HCT116 (cell line): ENCODE measurements at places on chromosomes 2 and 18. TPM values are rescaled to one million over a fixed set of nuclear protein-coding genes. Genes with fewer than 3 reads are reported as not detected.

The SKA1 gene
- 34.5 TPM for total RNA-seq

DNA sequence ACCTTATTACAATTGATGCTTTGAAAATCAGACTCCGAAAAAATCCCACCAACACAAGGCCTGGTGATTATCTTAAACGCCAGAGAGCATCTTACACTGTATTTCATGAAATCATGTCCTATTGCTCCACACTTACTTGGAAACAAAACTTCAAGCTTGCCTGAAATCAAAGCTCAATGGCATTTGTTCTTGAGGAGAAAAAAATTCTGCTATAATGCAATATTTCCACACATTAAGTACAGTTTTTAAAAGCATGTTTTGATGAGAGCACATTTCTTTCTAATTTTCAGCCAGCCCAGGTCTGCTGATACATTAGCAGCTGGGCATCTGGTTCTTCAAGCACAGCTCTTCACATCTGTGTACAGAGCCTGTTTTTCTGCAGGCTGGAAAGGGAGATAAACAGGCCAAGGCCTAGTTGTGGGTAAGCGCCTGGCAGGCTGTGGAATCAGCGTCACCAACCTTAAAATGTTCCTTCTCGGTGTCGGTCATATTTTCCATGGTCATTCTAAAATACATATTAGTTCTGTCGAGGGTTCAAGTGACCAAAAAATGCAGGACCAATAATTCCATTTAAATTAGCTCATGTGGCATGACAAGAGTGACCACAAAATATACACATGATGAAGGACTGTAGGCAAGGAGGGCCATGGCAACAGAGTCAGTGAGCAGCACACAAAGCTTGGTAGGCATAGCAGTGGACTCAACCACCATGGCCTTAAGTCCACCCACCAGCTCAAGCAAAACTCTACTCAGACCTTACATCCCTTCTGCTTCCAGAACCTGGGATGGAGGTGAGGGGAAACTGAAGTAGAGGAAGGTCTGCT, 20.9 kb downstream of the SLC8A1 start:
- no peak overlapping the region for H3K27ac ChIP-seq
- no peaks in the 10 kb centered on the region for H3K36me3 ChIP-seq
- no peak for DNase-seq
- H3K27me3 ChIP-seq, result no peaks in the 10 kb centered on the region
- H3K4me3 ChIP-seq, result no peak overlapping the region

DNA sequence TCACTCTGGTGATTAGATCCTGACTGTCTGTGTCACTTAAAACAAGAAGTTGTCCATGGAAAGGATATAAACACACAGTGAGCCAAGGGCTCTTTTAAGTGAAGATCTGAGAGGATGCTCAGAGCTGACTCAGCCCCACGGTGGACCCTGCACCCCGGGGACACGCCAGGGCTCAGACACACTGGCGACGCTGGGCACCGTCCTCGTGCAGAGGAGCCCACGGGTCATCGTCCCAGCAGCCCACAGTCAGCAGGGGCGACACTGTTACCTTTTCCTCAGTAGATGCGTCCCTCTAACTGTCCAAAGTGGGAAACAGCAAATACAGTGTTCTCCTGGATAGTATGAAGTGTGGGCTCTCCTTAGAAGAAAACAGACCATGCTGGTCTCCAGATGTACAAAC, 225.6 kb downstream of the HDAC4 start:
- H3K36me3 ChIP-seq, result peaks cover 14% of the 10 kb centered on the region; the same call in 1 of the 2 replicates
- no peak overlapping the region for H3K27ac ChIP-seq
- no peaks in the 10 kb centered on the region for H3K27me3 ChIP-seq
- H3K4me3 ChIP-seq, result no peak overlapping the region

DNA sequence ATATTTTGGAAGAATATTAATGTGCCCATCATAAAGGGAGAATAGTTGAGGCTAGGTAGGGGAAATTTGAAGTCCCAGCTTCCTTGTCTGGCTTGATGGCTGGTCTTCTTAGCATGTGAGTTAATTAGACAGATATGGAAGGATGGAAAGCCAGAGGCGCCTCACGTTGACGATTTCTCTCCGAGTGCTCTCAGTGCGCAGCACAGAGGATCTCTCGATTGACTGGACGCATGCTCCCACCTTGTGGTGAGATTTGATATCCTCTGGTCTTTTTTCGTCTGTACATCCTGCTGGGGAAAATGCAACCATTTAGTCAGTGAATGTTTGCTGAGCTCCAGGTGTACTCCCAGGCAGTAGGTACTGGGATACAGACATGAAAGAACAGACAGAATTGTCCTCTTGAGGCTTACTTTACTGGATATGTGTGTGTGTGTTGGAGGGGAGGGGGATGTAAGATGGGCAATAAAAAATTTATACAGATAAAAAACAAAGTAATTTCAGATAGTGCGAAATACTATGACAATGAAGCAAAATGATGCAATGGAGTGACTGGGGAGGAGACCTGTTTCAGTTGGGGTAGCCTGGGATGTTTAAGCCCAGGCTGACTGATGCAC, 66.9 kb upstream of the ZNG1B start:
- H3K4me1 ChIP-seq, result peaks cover 4% of the 10 kb centered on the region; the same call in 1 of the 2 replicates
- no peak overlapping the region for H3K4me3 ChIP-seq
- H3K27ac ChIP-seq, result no peak overlapping the region
- peak; percentile 65 for DNase-seq
- no peaks in the 10 kb centered on the region for H3K36me3 ChIP-seq
- H3K27me3 ChIP-seq, result no peaks in the 10 kb centered on the region

The COBLL1 gene
- 3.6 TPM for total RNA-seq

DNA sequence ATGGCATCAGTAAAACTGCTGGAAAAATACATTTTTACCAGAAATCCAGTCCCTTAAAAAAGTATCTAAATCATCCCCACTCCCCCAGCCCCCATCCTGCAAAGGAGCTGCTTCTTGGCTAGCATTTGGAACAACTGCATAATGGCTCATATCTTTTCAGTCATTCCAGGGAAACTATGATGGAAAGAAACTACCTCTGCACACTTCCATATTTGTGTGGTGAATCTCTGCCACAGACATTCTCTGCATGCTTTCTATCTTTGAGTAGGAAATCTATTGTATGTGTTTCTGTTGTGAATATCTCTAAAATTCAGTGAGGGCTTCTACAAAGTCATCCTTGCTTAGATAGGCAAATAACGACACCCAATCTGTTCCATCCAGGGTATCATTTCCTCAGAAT, 632.3 kb downstream of the LRP1B start:
- H3K4me1 ChIP-seq, result no peaks in the 10 kb centered on the region
- no peak overlapping the region for H3K27ac ChIP-seq
- H3K27me3 ChIP-seq, result no peaks in the 10 kb centered on the region

- H3K36me3 ChIP-seq, result no peaks in the 10 kb centered on the region
- no peaks in the 10 kb centered on the region for H3K27me3 ChIP-seq
- no peak for DNase-seq
- no peak within 1 kb of the TSS for H3K4me3 ChIP-seq
- no peak within 1 kb of the TSS for H3K27ac ChIP-seq
- no peaks in the 10 kb centered on the region for H3K4me1 ChIP-seq
These were observed at the start of gene ST6GAL2 for GRCh38 chr2:106885971-106886915. TSS of gene ST6GAL2 (minus strand) at chr2:106886167. CDS start at chr2:106843977, 42,190 bp downstream.

DNA sequence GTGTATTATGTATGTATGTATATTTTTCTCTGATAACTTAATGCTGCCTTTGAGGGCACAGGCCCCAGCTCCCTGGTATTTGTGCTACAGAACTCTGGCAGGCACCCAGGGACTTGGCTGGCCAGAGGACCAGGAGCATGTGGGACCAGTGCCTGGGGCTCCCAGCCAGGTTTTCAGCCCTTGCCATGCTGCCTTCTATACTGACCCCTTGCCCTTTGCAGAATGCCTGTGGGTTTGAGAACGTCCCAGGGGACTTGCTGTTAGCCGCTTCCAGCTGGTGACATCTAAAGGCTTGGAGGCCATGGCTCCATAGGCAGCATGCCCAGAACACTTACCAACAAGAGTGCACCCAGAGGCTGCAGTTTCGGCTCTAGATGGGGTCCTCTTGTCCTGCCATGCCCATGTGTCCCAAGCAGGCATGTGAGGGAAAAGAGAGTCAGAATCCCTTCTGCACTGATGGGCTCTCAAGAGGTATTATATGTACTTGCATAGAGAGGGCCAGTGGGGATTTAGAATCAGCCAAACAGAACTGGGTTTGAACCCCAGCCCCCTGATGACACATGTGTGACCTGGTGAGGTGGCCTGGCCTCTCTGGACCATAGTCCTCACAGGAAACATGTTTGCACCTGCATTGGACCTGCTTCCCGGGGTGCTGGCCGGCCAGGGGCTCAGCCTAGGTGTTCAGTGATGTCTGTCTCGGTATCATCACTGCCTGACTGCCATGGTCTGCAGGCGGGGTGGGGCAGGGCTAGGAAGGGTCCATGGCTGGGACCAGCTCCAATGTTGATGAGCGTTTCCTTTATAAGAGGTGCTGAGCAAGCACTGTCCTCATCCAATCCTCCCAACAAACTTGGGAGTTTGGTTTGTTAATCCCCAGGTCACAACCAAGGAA, 119.2 kb upstream of the FHL2 start:
- H3K4me1 ChIP-seq, result no peaks in the 10 kb centered on the region
- H3K27ac ChIP-seq, result no peak overlapping the region
- no peak overlapping the region for H3K4me3 ChIP-seq
- 0 out of 2 replicates have a peak, but pooled peaks cover 3% of the 10 kb centered on the region for H3K27me3 ChIP-seq
- no peak for DNase-seq

The REG1B gene
- 4.2 TPM for total RNA-seq

- H3K27me3 ChIP-seq, result no peaks in the 10 kb centered on the region
- H3K4me3 ChIP-seq, result no peak overlapping the region
- H3K27ac ChIP-seq, result no peak overlapping the region
- H3K36me3 ChIP-seq, result no peaks in the 10 kb centered on the region
- no peaks in the 10 kb centered on the region for H3K4me1 ChIP-seq
These were observed 516.7 kb downstream of the ERBB4 start for GRCh38 chr2:212021947-212022346.

DNA sequence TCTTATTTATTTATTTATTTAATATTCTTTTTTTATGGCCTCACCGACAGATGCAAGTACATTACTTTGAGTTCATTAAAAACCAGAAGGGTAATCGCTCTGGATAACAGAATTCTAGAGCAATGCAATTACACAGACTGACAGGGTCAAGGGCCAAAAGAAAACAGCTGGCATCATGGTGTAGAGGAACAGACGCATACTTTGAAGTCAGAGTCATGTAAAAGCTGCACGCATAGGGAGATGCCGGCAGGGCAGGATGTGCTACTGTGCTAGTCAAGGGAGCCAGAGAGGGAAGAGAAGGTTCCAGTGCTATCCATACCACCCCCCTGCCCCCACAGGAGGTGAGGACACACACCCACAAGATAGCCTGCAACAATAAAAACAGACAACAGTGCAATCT, 115.2 kb upstream of the TFCP2L1 start:
- H3K27me3 ChIP-seq, result no peaks in the 10 kb centered on the region
- H3K4me1 ChIP-seq, result no peaks in the 10 kb centered on the region
- DNase-seq, result no peak
- no peak overlapping the region for H3K27ac ChIP-seq
- H3K36me3 ChIP-seq, result peaks cover 5% of the 10 kb centered on the region

The IL18RAP gene
- not detected for total RNA-seq

The NPPC gene
- total RNA-seq, result 0.52 TPM

The RGPD4 gene
- total RNA-seq, result 0.07 TPM

The TMEM37 gene
- 2.3 TPM for total RNA-seq

- peaks cover 16% of the 10 kb centered on the region; the same call in 1 of the 2 replicates for H3K4me1 ChIP-seq
- no peaks in the 10 kb centered on the region for H3K36me3 ChIP-seq
- H3K4me3 ChIP-seq, result no peak overlapping the region
- H3K27me3 ChIP-seq, result no peaks in the 10 kb centered on the region
- no peak for DNase-seq
These were observed 37.9 kb downstream of the USP34 start for GRCh38 chr2:61432990-61433389.

DNA sequence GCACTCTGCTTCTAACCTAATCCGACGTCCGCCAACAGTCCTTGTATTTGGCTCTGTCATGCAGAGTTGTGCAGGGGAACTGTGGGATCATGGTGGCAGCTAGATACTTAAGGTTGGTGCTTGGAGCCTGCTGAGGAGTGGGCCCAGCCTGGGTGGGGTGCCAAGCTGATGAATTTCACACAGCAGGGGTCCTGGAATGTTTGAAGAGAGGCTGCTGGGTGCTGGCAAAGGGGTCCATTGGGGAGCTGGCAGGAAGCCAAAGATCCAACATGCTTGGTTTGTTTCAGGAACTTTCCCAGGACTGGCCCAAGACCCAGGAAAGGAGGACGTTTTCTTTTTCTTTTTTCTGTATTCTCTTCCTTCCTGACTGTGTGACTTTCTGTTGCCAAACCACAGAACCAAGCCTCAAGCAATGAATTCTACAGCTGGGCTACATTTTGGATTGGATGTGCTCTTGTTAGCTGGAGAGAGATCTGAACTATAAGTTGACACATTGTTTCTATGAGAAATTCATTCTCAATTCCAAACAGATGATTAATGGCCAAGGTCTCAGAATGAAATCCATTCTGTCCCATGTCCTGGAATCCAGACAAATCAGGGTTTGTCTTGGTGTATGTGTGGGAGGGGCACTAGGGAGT, 49.9 kb downstream of the DHRS9 start:
- no peaks in the 10 kb centered on the region for H3K36me3 ChIP-seq
- peaks cover 12% of the 10 kb centered on the region; the same call in 1 of the 2 replicates for H3K27me3 ChIP-seq
- no peak overlapping the region for H3K4me3 ChIP-seq
- no peak for DNase-seq

The DSEL gene
- 0.05 TPM for total RNA-seq
